ENCODE measurements at places on chromosomes 4 and X.

DNA sequence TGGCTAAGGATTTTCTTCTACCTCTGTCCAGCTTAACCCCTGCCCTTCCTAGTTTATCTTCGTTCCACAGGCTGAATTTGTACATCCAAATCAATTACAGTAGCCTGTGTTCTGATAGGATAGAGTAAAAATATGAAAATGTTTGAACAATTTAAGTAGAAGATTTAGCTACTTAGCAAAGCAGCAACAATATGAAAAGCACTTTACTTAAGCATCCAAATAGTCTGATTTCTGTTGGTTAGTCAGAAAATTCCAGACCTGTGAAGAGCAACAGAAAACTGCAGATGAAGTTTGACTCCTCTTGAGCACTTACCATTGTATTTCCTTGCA is 2.0 kb downstream of the ARSJ start:
- DNase-seq: no peak

GRCh38 chr4:139142980-139143379 is 34.0 kb downstream of the ELF2 start:
- DNase-seq: peak; percentile 65

DNA sequence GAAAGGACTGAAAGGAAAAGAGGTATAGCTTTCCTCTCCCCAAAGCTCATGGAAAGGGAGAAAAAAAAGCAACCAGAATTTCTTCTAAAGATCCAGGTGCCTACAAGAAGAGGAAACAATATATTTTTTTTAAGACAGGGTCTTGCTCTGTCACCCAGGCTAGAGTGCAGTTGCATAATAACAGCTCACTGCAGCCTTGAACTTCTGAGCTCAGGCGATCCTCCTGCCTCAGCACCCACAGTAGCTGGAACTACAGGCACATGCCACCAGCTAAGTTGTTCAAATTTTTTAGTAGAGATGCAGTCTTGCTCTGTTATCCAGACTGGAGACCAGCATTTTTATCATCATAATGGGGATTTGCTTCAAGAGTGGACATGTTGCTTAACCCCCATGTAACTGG is 30.5 kb upstream of the BBS12 start:
- DNase-seq: no peak

DNA sequence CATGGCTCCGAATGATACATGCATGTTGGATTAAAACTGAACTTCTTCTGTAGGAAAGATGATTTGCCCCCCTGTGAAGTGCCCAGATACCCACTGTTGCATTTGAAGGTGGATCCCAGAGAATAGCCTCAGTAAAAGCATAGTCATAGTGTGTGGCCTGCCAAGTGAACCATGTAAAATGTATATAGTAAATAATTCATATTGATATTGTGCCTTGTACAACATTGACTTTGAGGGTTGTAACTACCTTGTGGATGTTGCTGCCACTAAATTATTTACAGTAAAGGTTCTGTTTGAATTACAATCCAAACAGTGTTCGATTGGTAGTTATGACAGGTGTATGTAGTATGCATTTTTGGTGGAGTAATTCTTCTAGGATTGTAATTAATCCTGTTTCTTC is 19.2 kb downstream of the TMEM131L start:
- no peak for DNase-seq

DNA sequence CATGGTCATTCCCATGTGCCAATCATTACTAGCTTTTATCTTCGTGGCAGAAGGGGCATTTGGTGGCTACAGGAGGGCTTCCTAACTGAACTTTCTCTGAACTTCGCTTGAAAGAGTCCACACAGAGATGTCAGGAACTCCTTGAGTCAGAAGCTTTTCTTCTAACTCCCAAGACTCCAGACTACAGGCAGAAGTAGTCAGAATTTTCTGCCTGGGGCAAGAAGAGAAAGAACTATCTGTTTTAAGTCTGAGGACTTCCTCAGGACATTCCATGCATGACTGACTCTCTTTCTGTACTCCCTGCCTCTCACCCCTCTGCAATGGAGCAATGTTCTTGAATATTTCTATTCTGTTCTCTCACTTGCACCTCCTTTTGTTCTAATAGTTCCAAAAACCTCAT is 170.5 kb upstream of the TBC1D9 start:
- DNase-seq: no peak

GRCh38 chr4:80189956-80190677 is 7.2 kb upstream of the PRDM8 start:
- no peak for DNase-seq

GRCh38 chr4:107801766-107802211 is 22.9 kb upstream of the SGMS2 start:
- no peak for DNase-seq

DNA sequence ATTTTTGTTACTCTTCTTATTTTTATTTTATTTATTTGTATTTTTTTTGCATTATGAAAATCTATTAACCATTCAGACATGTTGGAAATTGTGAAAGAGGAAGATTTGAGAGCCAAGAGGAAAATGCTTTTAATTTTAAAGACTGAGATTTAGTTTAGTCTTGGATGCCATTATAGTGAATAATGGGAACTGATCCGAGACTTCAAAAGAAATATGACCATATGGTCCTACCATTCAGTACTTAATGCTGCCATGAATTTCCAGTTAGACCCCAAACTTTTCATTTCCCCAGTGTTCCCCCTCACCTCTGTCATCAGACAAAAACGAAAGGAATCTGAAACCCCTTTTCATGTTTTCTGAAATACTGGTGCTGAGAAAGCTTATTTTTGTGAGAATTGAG is 95.5 kb downstream of the TENM3 start:
- no peak for DNase-seq

DNA sequence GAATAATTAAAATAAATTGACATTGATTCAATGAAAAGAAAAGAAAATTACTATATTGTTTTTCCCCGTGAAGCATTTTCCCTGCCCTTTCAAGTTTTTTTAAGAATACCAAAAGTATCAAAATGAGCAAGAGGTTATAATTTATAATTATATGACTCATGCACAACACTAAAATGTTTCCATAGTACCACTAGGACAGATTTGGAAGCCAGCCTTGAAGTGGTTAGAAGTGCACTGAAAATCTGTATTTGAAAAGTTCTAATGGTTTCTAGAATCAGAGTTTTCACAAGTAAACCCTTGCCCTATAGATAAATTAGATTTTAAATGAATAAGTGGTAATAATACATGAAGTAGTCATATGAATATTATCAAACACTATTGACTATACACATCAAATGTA is 140.9 kb downstream of the HNRNPD start:
- DNase-seq: no peak

DNA sequence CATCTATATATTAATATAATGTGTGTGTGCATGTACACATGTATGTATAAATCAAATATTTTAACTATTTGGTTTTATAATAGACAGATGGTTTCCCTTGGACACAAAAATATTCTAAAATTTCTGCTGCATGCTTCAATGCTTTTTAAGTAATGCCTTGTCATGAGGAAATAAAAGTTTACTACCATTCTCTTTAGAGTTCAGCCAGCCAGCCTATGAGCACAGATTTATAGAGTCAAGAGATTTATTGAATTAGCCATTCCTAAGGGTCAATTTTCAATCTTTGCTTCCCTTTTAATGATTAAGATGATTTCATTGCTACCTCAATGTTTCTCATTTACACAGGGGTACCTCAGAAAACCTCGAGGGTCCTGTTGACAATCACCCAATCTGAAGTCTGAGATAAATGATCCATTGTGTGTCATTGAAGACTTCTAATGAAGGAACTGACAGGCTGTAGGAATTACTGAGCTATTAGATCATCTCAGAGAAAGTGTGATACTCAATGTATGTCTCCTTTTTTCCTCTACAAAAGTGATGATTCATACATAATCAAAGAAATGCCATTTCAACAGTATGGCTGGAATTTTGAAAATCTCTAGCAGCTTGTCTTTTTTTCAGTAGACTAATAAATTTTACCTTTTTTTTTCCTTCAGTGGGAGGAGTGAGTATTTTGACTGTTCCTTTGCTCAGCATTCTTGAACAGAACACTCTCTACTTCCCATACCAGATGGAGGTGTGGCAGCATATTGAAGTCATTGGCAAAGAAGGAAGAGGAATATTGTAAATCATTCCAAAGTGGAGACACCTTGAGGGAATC is 222.6 kb upstream of the PCDH18 start:
- no peak for DNase-seq

DNA sequence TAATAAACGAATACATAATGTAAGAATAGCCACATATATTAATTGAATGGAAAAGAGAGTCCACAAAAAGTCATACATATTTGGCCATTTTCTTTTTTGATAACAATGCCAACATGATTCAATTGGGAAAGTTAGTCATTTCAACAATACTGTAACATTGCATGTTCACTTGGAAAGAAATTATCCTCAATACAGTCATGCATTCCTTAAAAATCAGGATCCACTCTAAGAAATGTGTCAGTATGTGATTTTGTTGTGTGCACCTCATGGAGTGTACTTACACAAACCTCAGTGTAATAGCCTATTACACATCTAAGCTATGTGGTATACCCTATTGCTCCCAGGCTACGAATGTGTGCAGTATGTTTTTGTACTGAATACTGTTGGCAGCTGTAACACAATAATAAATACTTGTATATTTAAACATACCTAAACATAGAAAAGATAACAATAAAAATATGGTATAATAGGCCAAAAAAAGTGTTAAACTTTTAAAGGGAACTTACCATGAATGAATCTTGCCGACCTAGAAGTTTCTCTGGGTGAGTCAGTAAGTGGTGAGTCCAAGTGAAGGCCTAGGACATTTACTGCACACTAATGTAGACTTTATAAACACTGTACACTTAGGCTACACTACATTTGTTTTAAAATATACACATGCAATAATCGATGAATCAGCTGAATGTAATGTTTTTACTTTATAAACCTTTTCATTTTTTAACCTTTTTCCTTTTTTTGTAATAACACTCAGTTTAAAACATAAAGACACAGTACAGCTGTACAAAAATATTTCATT is 806.8 kb downstream of the PCDH18 start:
- DNase-seq: no peak

- DNase-seq: no peak
Observed at GRCh38 chrX:99095965-99096635, 1314.0 kb downstream of the PCDH19 start.

GRCh38 chrX:19636980-19637379 is 121.7 kb upstream of the MAP3K15 start:
- DNase-seq: no peak

- no peak for DNase-seq
Observed at GRCh38 chr4:45062935-45063545, 336.7 kb upstream of the GNPDA2 start.

- no peak for DNase-seq
Observed at GRCh38 chrX:12446342-12447075, 308.2 kb downstream of the FRMPD4 start.

- DNase-seq: no peak
Observed at GRCh38 chrX:140524556-140524955, 19.7 kb upstream of the SOX3 start.

- no peak for DNase-seq
Observed at GRCh38 chr4:153234885-153235284, 30.6 kb downstream of the TRIM2 start.

- DNase-seq: peak; percentile 16
Observed at GRCh38 chr4:88818631-88819470, 121.2 kb upstream of the NAP1L5 start.

GRCh38 chr4:158903079-158903456 is 134.2 kb downstream of the FNIP2 start:
- DNase-seq: no peak

DNA sequence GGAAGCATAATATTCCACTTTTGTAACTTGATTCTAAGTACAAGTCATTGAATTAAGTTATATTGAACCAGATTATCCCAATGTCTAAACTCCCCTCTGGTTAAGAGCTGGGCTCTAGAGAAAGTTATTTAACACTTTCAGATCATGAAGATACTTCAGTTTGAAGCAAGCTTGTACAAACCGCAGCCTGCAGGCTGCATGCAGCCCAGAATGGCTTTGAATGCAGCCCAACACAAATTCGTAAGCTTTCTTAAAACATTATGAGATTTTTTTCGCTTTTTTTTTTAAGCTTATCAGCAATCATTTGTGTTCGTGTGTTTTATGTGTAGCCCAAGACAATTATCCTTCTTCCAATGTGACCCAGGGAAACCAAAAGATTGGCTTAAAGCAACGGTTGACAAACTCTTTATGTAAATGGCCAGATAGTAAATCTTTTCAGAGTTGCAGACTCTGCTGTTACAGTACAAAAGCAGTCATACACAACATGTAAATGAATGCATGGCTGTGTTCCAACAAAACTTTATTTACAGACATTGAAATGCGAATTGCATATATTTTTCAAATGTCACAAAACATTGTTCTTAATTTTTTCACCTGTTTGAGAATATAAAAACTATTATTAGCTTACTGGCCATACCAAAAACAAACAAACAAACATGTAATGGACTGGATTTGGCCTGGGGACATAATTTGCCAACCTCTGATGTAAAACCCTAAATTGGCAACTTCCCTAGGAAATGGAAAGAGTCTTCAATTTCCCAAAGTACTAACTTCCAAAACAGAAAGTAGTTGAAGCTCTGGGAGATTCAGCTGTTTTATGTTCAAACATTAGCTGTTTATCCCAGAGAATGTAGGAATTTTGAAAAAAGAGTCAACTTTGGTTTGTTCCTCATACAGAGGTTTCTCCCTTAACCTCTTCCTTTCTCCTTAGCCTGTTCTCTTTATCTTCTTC is 201.1 kb upstream of the MBNL3 start:
- DNase-seq: no peak

DNA sequence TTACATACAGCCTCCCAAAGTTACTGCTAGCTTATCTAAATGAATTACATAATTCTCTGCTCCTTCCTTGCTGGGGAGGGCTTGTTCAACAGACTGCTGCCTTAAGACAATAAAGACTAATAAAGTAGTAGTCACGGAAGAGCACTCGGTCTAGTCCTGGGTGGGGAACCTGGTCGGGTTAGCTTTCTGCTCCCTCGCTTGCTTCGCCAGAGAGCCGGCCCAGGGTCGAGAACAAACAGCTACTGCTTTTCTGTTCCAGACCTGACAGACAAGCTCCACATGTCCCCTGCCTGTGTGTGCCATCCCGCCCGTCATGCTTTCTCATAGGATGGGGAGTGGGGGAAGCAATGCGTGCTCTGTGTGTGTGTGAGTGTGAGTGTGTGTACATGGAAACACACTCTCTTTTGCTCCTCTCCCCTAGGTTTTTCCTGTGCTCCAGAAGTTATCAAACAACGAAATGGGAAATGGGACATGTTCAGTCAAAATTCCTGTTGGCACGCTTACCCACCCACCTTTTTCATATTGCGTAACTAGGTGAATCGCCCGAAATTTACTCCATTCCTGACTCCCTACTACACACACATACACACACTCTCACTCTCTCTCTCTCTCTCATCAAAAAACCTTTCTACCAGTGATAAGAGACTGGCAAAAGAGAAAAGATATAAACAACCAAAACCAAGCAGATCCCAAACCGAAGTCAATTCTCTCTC is 1.3 kb downstream of the NPY1R start:
- no peak for DNase-seq

GRCh38 chr4:6198278-6198677 is 2.1 kb downstream of the JAKMIP1 start:
- DNase-seq: no peak

DNA sequence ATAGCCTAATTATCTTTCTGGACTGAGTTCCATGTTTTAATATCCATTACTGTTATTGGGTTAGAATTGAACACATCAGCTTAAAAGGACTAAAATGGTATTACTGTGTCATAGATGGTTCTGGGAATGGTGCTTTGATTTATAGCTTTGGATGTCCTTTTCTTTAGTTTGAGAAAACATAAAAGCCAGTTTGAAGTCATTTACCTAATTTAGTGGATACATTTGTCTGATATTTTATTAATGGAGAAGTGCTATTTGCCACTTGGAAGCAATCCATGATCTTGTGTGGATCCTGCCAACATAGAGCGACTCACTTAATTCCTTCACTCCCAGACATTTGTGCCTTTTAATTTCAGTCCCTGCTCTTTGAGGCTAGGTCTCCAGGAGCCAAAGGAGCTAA is 212.4 kb upstream of the PACRGL start:
- no peak for DNase-seq

GRCh38 chr4:145609481-145610427 is 9.4 kb upstream of the MMAA start:
- DNase-seq: peak; percentile 85

Data from OCI-LY7 (cell line).